ENCODE measurements at places on chromosomes 3 and 15.

DNA sequence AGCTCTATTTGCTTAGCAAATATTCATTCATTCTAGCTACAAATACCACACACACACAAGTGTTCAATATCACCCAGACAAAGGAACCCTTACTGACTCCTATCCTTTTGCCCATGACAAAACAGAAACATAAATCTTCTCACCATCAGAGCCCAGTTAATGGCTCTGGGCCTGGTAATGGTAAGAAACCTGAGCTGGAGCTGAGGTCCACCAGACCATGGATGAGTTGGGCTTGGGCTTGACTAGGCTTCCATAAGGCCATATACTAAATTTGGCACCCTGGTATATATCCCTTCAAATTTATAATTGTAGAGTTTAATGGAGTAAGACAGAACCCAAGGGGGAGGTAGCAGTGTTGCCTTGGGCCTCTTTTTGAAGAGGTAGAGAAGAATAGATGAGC lies 29.4 kb downstream of the GPR176 start:
- DNase-seq: no peak

- DNase-seq: no peak
Observed at GRCh38 chr3:194254040-194254439, 97.1 kb downstream of the CPN2 start.

DNA sequence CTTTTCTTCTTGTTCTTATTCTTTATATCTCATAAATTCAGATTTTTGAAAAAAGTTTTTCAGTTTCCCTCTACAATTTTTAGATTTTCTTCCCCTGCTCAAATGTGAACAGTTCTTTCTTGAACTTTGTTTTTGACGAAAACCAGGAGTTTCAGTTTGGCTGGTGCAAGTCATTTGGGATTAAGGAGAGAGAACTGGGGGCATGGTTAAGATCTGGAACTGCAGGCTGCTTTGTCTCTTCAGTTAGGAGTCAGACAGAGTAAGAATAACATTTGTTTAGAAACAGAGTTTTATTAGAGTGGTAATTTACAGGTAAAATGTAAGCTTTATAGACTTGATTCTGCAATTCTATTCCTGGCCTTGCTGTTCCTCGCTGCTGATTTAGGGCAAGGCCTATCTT lies 310.5 kb upstream of the C2CD4B start:
- no peak for DNase-seq

GRCh38 chr3:1587426-1587825 lies 494.6 kb downstream of the CNTN6 start:
- no peak for DNase-seq
